GM04504 (cell line): ENCODE measurements at places on chromosomes 2 and 18.

DNA sequence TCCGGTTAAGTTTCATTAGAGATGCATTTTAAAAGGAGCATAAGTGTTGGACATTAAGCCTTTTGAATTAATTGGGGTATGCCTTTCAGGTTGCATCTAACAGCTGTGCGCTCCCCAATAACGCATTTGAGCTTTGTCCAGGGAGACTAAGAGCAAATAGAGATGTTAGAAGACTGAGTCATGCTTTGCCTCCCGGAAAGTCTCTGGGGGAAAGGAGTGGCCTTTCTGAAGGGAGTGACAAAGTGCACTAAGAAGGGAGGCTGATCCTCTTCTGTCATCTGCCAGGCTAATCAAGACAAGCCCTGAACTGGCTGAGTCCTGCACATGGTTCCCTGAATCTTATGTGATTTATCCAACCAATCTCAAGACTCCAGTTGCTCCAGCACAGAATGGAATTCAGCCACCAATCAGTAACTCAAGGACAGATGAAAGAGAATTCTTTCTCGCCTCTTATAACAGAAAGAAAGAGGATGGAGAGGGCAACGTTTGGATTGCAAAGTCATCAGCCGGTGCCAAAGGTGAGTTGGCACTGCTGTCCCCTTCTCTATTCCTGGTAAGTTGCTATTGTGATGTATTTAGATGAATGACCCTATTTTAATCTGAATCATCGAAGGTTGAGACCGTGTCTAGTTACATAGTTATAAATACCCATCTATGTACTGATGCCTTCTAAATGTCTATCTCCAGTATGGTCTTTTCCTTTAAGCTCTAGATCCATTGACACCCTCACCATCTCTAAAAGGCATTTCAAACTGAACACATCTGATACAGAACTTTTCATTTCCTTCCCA is 12.1 kb downstream of the TTL start:
- peak; percentile 56 for DNase-seq

- DNase-seq, result no peak
These were observed 19.8 kb downstream of the GPC1 start for GRCh38 chr2:240455272-240455646.

- no peak for DNase-seq
These were observed 195.1 kb upstream of the LRP1B start for GRCh38 chr2:142325870-142326269.

DNA sequence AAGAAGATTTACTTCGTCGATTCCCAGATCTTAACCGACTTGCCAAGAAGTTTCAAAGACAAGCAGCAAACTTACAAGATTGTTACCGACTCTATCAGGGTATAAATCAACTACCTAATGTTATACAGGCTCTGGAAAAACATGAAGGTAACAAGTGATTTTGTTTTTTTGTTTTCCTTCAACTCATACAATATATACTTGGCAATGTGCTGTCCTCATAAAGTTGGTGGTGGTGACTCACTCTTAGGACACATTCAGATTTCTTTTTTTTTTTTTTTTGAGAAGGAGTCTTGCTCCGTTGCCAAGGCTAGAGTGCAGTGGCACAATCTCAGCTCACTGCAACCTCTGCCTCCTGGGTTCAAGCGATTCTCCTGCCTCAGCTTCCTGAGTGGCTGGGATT is 26.8 kb downstream of the MSH2 start:
- peak; percentile 52 for DNase-seq

GRCh38 chr2:173198327-173198726 is 122.7 kb downstream of the MAP3K20 start:
- no peak for DNase-seq
